ENCODE measurements at places on chromosomes 2 and 18.

GRCh38 chr2:23537991-23538390 is 153.0 kb downstream of the KLHL29 start:
- no peak for DNase-seq

- DNase-seq = no peak
Measured at GRCh38 chr2:9380702-9381628, 42.4 kb downstream of the ITGB1BP1 start.

DNA sequence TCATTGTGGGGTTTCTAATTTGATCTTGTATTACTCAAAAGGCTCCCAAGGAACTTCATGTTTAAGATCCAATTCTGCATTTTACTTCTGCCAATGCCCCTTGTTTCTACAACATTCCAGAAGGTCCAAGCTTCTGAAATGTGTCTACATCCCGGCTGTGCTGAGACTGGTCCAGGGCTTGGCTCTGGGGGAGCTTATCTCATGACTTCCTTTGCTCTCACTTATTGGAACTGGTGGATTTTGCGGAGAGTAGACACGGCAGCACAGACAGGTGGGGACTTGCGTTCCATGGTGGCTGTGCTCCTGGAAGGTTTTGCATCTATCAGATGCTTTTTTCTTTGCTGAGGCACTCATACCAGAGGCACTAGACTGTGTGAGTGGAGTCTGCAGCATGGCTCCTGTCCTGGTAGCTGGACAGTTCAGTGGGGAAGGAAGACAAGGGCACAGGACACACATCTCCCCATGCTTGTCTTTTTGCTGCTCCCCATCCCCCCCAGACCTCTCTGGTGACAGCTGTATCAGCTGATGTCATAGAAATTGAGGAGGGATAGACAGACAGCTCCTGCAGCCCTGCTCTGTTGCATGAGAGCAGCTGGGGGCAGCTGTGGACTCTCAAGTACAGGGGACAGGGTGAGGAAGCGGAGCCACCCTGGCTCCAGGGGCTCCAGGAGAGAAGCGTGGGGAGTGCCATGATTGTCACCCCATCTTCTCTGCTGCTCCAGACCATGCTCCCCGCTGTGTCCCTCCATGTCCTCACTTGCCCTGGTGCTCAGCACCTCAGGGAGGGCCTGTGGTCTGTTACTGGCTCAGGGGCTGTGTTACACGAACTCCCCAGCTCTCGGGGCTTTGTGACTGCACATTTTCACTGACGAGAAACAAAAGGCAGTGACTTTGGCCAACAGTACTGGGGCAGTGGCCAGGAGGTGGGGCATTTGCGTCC is 46.0 kb downstream of the ACAA2 start:
- no peak for DNase-seq

- DNase-seq = no peak
Measured at GRCh38 chr18:27797484-27797883, 379.4 kb downstream of the CDH2 start.

DNA sequence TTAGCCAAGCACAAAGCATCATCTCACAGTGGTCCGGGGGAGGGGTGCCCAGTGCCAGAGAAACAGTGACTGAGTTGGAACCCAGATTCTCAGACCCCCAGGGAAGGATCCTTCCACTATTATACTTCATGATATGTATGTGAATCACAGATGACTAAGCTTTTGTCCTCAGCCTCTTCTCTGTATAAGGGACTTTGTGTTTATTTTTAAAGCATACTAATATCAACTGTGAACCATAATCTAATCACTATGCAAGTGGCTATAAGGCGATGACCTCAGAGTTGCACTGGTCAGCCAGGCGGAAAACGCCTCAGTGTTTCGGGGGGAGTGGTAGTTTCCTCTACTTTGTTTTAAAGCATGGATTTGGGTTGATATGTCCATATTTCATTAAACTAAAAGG is 160.4 kb upstream of the TMEM200C start:
- no peak for DNase-seq

- DNase-seq = no peak
Measured at GRCh38 chr2:12262681-12263436, 453.9 kb upstream of the TRIB2 start.

DNA sequence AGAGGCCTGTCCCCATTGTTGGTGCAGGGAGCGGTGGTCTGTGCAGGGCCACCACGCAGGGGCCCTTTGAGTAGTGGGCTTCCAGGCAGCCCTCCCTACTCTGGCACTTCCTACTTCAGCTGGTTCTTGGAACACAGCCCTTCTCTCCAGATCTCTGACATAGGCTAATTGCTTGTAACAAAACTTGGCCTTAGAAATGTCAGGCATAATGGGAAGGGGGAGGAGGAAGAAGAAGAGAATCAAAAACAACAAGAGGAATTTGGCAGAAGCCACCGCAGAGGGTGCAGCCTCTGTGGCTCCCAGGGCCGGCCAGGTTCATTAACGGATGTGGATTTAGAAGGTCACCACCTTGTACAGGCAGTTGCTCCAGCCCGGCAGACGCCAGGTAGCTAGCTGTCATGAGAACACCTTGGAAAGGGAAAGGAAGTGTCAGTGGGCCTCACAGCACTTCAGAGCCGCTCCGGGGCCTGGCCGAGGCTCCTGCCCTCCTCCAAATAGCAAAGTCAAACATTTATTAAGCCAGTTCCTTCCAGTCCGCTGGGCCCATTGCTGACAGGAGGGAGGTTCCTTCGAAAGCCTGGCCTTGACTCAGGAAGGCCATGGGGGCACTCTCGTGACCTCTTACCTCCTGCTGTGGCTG is 7.4 kb downstream of the BOD1L2 start:
- DNase-seq = no peak

GRCh38 chr2:171226461-171226860 is 65.8 kb upstream of the TLK1 start:
- no peak for DNase-seq

DNA sequence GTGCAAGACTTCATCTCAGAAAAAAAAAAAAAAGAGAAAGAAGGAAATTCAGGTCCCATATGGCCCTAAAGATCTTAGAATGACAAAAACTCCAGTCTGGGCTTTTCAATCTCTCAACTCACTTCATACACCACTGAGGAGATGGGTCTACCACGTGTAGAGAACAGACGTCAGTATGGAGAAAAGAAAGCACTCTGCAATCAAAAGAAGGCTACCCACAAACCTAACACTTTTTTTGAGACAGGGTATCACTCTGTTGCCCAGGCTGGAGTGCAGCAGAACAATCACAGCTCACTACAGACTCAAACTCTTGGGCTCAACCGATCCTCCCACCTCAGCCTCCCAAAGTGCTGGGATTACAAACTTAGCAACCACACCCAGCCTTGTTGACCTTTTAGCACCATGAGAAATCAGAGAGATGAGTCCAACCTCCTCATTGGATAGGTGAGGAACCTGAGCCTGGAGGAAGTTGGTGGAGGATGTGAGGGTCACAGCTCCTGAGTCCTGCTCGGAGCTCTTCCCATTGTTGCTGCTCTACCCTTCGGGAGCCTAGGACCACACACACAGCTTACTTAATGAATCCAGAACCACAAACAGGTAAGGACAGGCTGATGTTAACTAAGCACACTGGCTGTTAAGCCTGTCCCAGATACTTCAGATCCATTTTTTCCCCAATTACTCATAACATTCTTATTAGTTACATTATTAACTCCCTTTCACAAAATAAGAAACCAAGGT is 23.7 kb downstream of the TBC1D8 start:
- DNase-seq = no peak

All from anterior cingulate cortex (tissue), 58 donors.